ENCODE measurements at places on chromosomes 7 and 10. TPM values are rescaled to one million over a fixed set of nuclear protein-coding genes. Genes with fewer than 3 reads are reported as not detected.

COL26A1 gene
- total RNA-seq: 0.49 TPM

CCDC126 gene
- total RNA-seq: 3.8 TPM

TMEM196 gene
- not detected for total RNA-seq

GTF2I gene
- 92.7 TPM for total RNA-seq

ZCCHC24 gene
- total RNA-seq: 4.6 TPM

SVOPL gene
- not detected for total RNA-seq

BMI1 gene
- total RNA-seq: 38.2 TPM

INPP5F gene
- 10.0 TPM for total RNA-seq

PRKRIP1 gene
- total RNA-seq: 23.7 TPM

PKD1L1 gene
- 0.15 TPM for total RNA-seq

DNAJB6 gene
- 101 TPM for total RNA-seq

HOXA4 gene
- 2.7 TPM for total RNA-seq

PRRT4 gene
- 0.54 TPM for total RNA-seq

PSD gene
- 0.42 TPM for total RNA-seq

TRPV5 gene
- not detected for total RNA-seq

RAB18 gene
- 77.8 TPM for total RNA-seq

SPDYE2B gene
- not detected for total RNA-seq

SHLD2 gene
- total RNA-seq: 23.9 TPM

PLAU gene
- 124 TPM for total RNA-seq

PNLIPRP2 gene
- total RNA-seq: not detected

PLPP4 gene
- total RNA-seq: not detected

ARPC1B gene
- total RNA-seq: 293 TPM

LSM5 gene
- 105 TPM for total RNA-seq

YAE1 gene
- total RNA-seq: 27.2 TPM

PHYHIPL gene
- 0.31 TPM for total RNA-seq

ADAMTS14 gene
- total RNA-seq: 0.09 TPM

LRRD1 gene
- total RNA-seq: not detected

HGF gene
- total RNA-seq: 0.01 TPM

CTBP2 gene
- 103 TPM for total RNA-seq

SPDYE8 gene
- total RNA-seq: not detected

GIMAP8 gene
- not detected for total RNA-seq

ASB15 gene
- not detected for total RNA-seq

MLXIPL gene
- 1.2 TPM for total RNA-seq

WNT8B gene
- total RNA-seq: 0.03 TPM

PGAM2 gene
- total RNA-seq: not detected

GBX1 gene
- not detected for total RNA-seq

PPP1R3C gene
- 20.4 TPM for total RNA-seq

AZGP1 gene
- total RNA-seq: not detected

WDFY4 gene
- total RNA-seq: not detected

HMX3 gene
- total RNA-seq: not detected

NUTM2B gene
- total RNA-seq: 0.33 TPM

C7orf57 gene
- 0.20 TPM for total RNA-seq

FAM25A gene
- total RNA-seq: not detected

CAMK1D gene
- total RNA-seq: 5.7 TPM

PRPS1L1 gene
- not detected for total RNA-seq

OR13A1 gene
- not detected for total RNA-seq

MUC12 gene
- 20.6 TPM for total RNA-seq

CEP55 gene
- 65.6 TPM for total RNA-seq

ARPC1A gene
- total RNA-seq: 133 TPM

ZRANB1 gene
- 9.1 TPM for total RNA-seq

CHST3 gene
- total RNA-seq: 43.0 TPM

HECW1 gene
- total RNA-seq: 12.7 TPM

MBLAC1 gene
- 2.6 TPM for total RNA-seq

NRCAM gene
- total RNA-seq: 73.8 TPM

FFAR4 gene
- 0.14 TPM for total RNA-seq

Measured in A549 treated with CORT108297 at 1 μM for 4 hours (cell line).